Ovary (tissue), 10 donors: ENCODE measurements at places on chromosomes 16 and 17. TPM values are rescaled to one million over a fixed set of nuclear protein-coding genes. Genes with fewer than 3 reads are reported as not detected.

STH gene
- total RNA-seq, result not detected

DNA sequence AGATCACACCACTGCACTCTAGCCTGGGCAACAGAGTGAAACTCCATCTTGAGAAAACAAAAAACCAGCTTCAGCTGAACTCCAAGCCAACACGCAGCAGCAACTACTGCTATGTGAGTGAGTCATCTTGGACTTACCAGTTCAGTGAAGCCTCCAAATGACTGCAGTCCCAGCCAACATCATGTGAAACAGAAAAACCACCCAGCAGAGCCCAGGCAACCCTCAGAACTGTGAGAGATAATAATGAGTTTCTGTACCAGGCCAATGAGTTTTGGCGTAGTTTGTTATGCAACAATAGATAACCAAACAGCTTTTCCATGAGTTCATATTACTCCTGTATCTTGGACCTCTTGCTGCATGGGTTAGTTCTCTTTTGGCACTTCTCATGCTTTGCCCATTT lies 23.3 kb downstream of the PHF12 start:
- H3K27ac ChIP-seq, result no peak overlapping the region
- peaks cover 2% of the 10 kb centered on the region for H3K4me1 ChIP-seq
- H3K4me3 ChIP-seq, result no peak overlapping the region
- H3K36me3 ChIP-seq, result no peaks in the 10 kb centered on the region
- no peak for DNase-seq
- no peaks in the 10 kb centered on the region for H3K27me3 ChIP-seq

DNA sequence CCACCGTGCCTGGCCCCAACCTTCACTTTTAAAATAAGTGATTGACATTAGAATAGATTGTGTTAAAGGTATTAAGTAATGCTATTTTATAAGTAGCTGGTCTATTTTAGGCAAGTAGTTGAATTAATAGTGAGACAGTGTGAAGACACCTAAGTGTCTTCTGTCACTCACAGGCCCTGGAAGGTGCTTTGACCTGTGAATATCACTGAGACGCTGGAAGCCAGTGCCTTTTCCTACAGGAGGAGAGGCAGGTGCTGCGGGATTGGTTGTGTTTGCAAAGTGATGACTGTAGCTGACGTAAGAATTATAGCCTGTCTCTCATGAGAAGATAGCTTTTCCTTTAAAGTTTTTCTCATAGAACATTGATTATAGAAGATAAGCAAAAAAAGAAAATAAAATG lies 45.0 kb downstream of the RAB11FIP3 start:
- no peaks in the 10 kb centered on the region for H3K4me1 ChIP-seq
- no peak for DNase-seq
- H3K27ac ChIP-seq, result no peak overlapping the region
- no peaks in the 10 kb centered on the region for H3K27me3 ChIP-seq
- H3K36me3 ChIP-seq, result no peaks in the 10 kb centered on the region

- no peak overlapping the region for H3K4me3 ChIP-seq
- peak; percentile 68 for DNase-seq
- no peaks in the 10 kb centered on the region for H3K27me3 ChIP-seq
Observed at GRCh38 chr16:65988024-65988595, 378.4 kb upstream of the CDH5 start.
